ENCODE measurements at places on chromosomes 4 and X.

GRCh38 chrX:43562372-43562771 lies 93.7 kb upstream of the MAOA start:
- DNase-seq = no peak

DNA sequence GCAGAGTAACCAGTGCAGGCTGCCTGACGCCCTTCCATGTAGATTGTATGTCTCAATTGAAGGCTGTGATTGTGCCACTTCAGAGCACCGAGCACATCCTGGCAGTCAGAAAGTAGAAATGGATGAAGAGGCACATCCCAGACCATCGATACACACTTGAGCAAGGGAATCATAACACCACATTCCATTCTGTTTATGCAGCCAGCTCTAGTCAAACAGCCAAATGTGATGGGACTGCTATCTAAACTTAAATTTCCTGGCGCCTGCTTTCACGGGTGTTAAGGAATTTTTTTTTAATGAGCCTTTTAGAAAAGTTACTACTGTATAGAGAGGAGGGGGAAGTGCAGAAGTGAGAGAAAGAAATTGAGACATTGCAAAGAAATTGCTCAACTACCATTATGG lies 84.4 kb downstream of the PPARGC1A start:
- no peak for DNase-seq

DNA sequence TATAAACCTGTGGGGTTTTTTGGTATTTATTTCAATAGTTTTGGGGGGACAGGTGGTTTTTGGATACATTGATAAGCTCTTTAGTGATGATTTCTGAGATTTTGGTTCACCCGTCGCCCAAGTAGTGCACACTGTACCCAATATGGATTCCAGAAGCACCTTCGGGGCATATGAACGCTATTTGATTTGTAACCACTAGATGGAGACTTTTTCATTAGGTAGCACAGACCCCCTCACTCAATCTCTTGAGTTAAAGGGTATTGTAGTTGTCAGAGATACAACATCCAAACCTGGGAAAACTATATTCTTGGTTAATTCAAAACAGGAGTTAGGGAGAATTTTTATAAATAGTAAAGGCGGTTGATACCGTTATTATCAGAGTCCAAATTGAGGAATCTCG lies 79.8 kb downstream of the SPANXN3 start:
- DNase-seq = no peak

DNA sequence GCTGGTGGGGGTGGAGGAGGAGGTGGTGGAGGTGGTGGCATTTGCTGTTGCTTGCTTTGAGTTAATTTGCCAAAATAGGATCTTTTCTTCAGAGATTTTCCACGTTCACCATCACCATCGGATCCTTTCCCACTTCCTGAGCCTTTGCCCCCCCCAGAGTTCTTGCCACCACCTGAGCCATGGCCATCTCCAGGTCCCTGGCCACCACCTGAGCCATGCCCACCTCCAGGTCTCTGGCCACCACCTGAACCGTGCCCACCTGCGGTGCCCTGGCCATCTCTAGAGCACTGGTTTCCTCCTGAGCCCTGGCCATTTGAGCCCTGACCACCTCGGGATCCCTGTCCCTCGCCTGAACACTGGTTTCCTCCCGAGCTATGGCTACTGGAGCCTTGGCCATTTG lies 1.9 kb downstream of the IRS4 start:
- DNase-seq = no peak

GRCh38 chrX:31435592-31435991 lies 363.8 kb upstream of the FTHL17 start:
- no peak for DNase-seq

DNA sequence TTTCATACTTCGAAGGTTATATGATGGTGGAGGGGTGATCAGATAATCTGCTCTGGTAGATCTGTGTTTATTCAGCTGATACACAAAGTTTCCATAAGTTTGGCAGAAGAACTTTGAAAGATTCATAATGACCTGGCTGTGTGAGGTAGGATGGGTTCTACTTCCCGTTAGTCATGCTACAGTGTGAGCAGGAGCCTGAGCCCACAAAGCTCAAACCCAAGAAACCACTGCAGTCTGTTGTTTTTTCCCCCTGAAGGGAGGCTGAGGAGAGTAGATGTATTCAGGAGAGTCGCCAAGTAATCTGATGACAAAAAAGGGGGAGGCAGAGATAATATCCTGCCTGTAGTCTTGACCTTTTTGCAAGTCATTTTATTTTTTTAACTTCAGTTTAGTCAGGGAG lies 52.8 kb upstream of the PPP3CA start:
- DNase-seq = no peak

DNA sequence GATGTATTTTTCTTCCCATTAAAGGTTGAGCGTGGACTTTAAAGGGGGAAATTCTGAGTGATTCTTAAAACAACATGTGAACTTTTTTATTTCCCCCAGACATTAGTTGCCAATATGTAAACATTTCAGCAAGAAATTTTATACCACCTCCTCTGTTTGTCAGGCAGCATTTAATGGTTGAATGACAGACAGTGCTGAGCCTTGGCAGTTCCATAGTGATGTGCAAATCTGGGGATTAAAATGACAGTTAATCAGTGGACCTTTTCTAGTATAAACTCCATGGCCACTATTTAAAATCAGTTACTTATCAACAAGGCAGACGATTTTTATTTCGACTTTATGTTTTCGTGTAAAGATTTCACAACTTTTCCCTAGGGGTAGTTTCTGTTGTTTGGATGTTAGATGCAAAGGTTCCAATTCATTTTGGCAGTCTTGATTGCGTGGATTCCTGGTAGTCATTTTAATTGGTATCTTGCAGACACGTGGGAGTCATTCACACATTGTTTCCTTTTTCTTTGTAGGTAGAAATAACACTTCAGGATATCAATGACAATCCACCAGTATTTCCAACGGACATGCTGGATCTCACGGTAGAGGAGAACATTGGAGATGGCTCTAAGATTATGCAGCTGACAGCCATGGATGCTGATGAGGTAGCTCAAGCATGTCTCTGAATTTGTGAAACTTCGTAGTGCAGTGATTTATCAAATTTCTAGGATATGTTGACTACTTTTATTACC lies 83.7 kb downstream of the FAT4 start:
- DNase-seq = no peak

GRCh38 chr4:104022831-104023230 lies 303.0 kb upstream of the TACR3 start:
- DNase-seq = no peak

DNA sequence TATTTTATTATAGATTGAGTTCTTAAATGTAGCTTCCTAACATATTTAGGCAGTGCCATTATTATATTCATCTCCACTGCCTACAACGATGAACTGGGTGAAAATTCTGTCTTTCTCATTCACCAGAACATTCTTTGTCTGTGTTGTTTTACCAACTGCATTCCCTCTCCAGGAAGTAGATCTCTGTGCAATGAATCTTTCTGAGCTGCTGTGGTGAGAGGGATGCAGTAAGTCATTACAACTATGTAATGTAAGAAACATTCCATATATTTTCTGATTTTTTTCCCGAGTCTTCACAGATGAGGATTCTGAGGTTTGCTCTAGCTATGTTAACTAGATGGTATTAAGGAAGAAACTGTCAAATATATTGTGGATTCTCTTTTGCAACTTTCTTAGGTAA lies 811.9 kb upstream of the PCDH7 start:
- no peak for DNase-seq

DNA sequence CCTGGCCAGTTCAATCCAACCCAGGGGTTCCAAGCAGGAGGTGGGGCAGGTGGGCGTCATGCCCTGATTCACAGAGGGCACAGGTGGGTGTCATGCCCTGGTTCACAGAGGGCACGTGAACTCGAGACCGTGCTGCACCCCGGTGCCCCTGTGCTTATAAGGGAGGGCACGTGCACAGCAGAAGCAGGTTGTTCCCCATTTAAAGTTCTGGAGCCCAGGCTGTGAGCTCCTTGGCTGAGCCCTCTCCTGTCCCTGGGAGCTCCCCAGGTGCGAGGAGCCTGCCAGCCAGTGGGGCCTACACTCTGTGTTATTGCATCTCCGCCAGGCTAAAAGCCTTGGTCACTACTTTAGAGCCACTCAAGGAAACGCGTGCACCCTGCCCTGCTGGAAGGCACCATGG lies 3.2 kb upstream of the CPZ start:
- no peak for DNase-seq

DNA sequence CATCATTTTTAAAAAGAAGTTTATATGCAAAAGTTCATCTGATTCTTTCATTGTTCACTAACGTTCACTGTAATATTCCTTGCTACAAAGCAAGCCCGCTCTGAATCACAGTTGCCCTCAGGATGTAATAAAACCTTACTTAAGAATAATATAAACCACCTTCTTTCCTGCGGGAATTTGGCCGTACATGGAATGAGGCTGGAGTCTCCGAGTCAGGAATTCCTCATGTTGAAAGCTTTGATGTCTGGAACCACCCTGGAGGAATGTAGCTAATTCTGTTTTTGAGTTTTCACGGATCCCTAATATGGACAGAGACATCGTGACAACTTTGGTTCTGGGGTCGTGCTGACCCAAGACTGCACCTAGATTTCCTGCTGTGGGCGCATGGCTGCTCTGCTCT lies 58.5 kb downstream of the CRLF2 start:
- no peak for DNase-seq
